ENCODE measurements at places on chromosomes 16 and 17. TPM values are rescaled to one million over a fixed set of nuclear protein-coding genes. Genes with fewer than 3 reads are reported as not detected.

DNA sequence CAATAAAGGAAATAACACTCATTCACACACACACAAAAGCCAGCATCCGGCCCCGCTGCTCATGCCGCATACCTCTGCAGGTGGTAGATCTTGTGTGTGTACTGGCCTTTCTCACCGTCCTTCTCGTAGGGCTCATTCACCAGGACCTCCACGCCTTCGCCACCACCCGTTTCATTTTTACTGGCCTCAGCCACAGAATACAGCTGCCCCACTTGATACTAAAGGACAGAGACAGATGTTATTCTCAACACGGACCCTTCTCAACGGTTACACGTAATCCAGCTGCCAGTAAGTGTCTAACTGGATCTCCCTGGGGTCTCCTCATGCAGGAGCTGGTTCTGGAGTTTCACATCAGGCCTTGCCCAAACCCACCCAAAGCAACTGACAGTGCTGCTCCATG is 9.7 kb downstream of the PITPNA start:
- no peak overlapping the region for H3K4me3 ChIP-seq
- H3K27me3 ChIP-seq: no peaks in the 10 kb centered on the region
- H3K36me3 ChIP-seq: peaks cover 49% of the 10 kb centered on the region
- no peak overlapping the region for H3K27ac ChIP-seq

- no peak overlapping the region for H3K27ac ChIP-seq
- DNase-seq: no peak
- H3K4me3 ChIP-seq: no peak overlapping the region
- no peaks in the 10 kb centered on the region for H3K36me3 ChIP-seq
These were observed 349.4 kb downstream of the SLC39A11 start for GRCh38 chr17:72743037-72743467.

DNA sequence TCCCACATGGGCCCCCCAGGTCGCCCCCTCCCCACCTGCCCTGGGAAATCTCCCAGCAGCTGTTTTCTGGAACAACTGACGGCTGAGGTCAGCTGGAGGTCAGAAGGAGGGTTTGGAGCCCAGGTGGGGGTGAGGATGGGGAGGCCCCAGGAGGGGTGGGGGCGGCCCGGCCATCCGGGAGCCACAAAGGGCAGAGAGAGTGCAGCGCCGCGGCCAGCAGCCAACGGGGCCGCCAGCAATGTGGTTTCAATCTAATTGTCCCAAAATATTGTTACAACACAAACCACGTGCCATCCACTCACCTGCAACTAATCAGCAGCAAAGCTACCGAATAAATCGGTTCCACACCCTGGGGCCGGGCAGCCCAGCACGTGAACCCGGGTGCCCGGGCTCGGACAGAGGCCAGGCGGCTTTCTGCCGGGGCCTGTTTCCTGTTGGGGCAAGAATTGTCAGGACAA is 28.3 kb upstream of the SLC38A10 start:
- no peaks in the 10 kb centered on the region for H3K4me1 ChIP-seq
- DNase-seq: no peak
- no peaks in the 10 kb centered on the region for H3K36me3 ChIP-seq
- H3K27me3 ChIP-seq: no peaks in the 10 kb centered on the region
- no peak overlapping the region for H3K27ac ChIP-seq

DNA sequence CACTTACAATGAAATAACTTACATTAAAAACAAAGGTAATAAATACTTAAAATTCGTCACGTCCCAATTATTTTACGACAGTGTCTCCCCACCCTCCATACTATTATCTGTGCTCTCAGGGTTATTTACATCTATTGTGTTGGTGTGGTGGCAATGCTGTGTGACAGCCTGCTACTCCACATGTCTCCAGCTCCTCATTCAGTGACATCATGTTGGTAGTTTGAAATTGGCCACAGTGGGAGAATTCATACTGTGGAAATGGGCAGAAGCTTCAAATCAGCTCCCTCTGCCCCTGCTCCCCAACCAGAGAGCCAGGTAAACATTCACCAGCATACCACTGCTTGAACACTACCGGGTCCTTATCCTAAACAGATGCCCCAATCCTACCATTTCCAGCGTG is 6.3 kb downstream of the TNS4 start:
- H3K4me3 ChIP-seq: no peak overlapping the region
- H3K27me3 ChIP-seq: no peaks in the 10 kb centered on the region
- H3K27ac ChIP-seq: no peak overlapping the region
- H3K4me1 ChIP-seq: peaks cover 21% of the 10 kb centered on the region
- DNase-seq: no peak
- H3K36me3 ChIP-seq: no peaks in the 10 kb centered on the region

RAC3 gene
- 9.9 TPM for total RNA-seq

DNA sequence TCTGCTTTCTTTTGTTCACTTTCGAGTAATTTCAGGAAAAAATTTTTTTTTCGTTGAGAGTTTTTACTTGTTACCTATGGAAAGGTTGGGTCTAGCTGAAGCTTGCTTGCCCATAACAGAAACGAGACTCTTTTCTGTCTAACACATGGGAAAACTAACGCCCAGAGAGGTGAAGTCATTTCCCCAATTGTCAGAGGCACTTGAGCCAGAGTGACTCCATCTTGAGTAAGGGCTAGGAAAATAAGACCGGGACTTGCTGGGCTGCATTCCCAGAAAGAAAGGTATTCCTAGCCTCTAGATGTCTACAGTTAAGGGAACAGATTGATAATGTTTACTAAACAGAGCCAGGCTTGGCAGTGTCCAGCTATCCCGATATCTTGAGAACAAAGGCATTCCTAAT is 26.8 kb downstream of the PRKCB start:
- no peak overlapping the region for H3K4me3 ChIP-seq
- DNase-seq: no peak
- no peak overlapping the region for H3K27ac ChIP-seq
- no peaks in the 10 kb centered on the region for H3K4me1 ChIP-seq

GRCh38 chr16:84675423-84675822 is 24.4 kb upstream of the USP10 start:
- H3K36me3 ChIP-seq: no peaks in the 10 kb centered on the region
- H3K27me3 ChIP-seq: no peaks in the 10 kb centered on the region
- H3K27ac ChIP-seq: no peak overlapping the region
- H3K4me3 ChIP-seq: no peak overlapping the region
- no peak for DNase-seq

RBFOX1 gene
- total RNA-seq: not detected

GRCh38 chr17:70848785-70849184 is 679.5 kb downstream of the KCNJ2 start:
- no peak overlapping the region for H3K4me3 ChIP-seq
- no peak for DNase-seq
- no peak overlapping the region for H3K27ac ChIP-seq

WFIKKN1 gene
- total RNA-seq: 0.41 TPM

GRCh38 chr17:41513168-41513547 is 5.5 kb downstream of the KRT15 start:
- H3K27me3 ChIP-seq: no peaks in the 10 kb centered on the region
- peaks cover 10% of the 10 kb centered on the region for H3K4me1 ChIP-seq
- peak; percentile 45 for DNase-seq
- no peak overlapping the region for H3K27ac ChIP-seq
- no peaks in the 10 kb centered on the region for H3K36me3 ChIP-seq
- H3K4me3 ChIP-seq: no peak overlapping the region

GRCh38 chr17:11900041-11900476 is 97.2 kb downstream of the ZNF18 start:
- H3K4me3 ChIP-seq: no peak overlapping the region
- no peak for DNase-seq
- H3K36me3 ChIP-seq: no peaks in the 10 kb centered on the region
- no peaks in the 10 kb centered on the region for H3K4me1 ChIP-seq
- no peaks in the 10 kb centered on the region for H3K27me3 ChIP-seq

SCARF1 gene
- 0.16 TPM for total RNA-seq

GRCh38 chr17:55545806-55546205 is 34.6 kb upstream of the SMIM36 start:
- H3K27ac ChIP-seq: no peak overlapping the region
- H3K4me3 ChIP-seq: no peak overlapping the region
- peaks cover 20% of the 10 kb centered on the region for H3K27me3 ChIP-seq
- H3K4me1 ChIP-seq: no peaks in the 10 kb centered on the region
- H3K36me3 ChIP-seq: no peaks in the 10 kb centered on the region

NPIPA8 gene
- not detected for total RNA-seq

GRCh38 chr16:20336955-20337354 is 9.6 kb upstream of the GP2 start:
- no peak for DNase-seq
- no peak overlapping the region for H3K27ac ChIP-seq
- H3K27me3 ChIP-seq: peaks cover 3% of the 10 kb centered on the region
- H3K4me3 ChIP-seq: no peak overlapping the region

NPIPB6 gene
- total RNA-seq: not detected

ARHGAP27 gene
- 0.53 TPM for total RNA-seq

DNA sequence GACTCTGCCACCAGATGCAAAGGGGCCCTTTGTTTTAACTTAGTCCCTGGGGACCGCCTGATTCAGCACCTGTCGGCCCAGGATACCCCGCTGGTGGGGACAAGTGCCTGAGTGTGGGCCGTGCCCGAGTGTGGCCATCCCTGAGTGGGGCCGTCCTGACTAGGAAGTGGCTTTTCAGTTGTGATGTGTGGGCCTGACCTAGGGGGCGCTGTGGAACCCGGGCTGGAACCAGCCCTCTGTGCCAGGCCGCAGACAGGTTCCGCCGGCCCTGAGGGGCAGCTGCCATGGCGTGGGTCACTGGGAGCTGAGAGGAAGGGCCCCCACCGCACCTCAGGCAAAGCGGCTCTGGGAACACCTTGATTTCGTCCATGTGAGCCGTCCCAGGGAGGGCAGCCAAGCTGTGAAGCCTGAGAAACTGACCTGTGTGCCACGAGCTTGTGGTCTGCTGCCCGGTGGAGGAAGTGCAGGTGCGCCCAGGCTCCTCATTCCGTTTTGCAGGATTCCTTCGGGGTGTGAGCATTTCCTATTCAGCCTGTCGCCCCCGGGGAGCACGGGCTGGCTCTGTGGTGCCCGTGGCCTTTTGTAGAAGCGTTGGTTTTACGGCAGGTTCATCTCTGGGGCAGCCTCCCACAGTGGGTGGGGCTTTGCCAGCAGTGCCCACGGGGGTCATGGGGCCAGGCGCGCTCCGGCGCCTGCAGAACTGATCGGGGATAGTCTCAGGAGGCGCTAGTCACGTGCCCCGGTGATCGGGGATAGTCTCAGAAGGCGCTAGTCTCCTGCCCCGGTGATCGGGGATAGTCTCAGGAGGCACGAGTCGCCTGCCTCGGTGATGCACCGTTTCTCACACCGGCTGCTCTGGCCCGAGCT is 5.3 kb downstream of the RPL13 start:
- no peak overlapping the region for H3K27ac ChIP-seq
- H3K4me3 ChIP-seq: no peak overlapping the region
- peak; percentile 46 for DNase-seq
- peaks cover 31% of the 10 kb centered on the region for H3K4me1 ChIP-seq
- peaks cover 46% of the 10 kb centered on the region for H3K36me3 ChIP-seq
- H3K27me3 ChIP-seq: 0 out of 2 replicates have a peak, but pooled peaks cover 8% of the 10 kb centered on the region

ALDOA gene
- total RNA-seq: 762 TPM

- H3K4me1 ChIP-seq: no peaks in the 10 kb centered on the region
- no peak overlapping the region for H3K27ac ChIP-seq
- DNase-seq: no peak
- no peaks in the 10 kb centered on the region for H3K27me3 ChIP-seq
- H3K36me3 ChIP-seq: no peaks in the 10 kb centered on the region
These were observed 6.8 kb upstream of the KRT12 start for GRCh38 chr17:40873801-40874200.

DNA sequence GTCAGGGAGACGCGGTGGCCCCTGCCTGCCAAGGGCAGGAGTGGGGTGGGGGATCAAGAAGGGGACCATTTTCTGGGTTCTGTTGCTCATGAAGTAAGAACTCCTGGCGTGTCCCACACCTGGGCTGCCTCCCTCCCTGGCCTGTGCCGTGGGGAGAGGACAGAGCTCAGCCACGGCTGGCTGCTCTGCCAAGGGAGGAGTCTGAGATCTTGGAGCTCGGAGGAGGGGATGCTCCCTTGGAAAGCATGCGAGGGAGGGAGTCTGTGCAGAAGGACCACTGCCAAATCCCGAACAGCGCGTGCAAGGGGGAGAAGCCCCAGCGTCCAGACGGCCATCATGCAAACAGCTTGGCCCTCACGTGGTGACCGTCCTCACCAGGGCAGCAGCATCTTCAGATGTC is 64.2 kb upstream of the ZNF469 start:
- H3K27me3 ChIP-seq: no peaks in the 10 kb centered on the region
- H3K27ac ChIP-seq: no peak overlapping the region

GRCh38 chr17:63641692-63642448 is 19.7 kb downstream of the MAP3K3 start:
- DNase-seq: no peak
- no peaks in the 10 kb centered on the region for H3K27me3 ChIP-seq
- H3K4me3 ChIP-seq: no peak overlapping the region
- H3K27ac ChIP-seq: no peak overlapping the region
- H3K36me3 ChIP-seq: peaks cover 30% of the 10 kb centered on the region

DNA sequence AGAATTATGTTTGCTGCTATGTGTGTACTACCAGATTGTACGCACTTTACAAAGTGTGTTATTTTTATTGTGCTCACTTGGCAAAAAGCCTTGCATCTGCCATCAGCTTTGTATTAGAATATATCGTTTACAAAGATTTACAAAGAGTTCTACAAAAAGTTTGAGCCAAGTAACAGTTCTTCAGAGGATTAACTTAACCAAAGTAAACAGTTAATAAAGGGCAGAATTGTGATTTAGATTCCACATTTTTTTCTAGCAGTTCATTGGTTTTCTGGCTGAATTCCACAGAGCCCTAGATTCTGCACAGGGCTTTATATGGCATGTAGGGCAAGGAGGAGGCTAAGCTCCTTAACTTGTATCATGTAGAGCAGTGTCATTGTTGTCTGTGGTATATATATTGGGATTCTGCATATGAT is 29.4 kb downstream of the UTP18 start:
- peaks cover 86% of the 10 kb centered on the region for H3K36me3 ChIP-seq
- H3K4me1 ChIP-seq: no peaks in the 10 kb centered on the region
- H3K4me3 ChIP-seq: no peak overlapping the region
- H3K27me3 ChIP-seq: no peaks in the 10 kb centered on the region

SLC52A1 gene
- total RNA-seq: not detected

DNA sequence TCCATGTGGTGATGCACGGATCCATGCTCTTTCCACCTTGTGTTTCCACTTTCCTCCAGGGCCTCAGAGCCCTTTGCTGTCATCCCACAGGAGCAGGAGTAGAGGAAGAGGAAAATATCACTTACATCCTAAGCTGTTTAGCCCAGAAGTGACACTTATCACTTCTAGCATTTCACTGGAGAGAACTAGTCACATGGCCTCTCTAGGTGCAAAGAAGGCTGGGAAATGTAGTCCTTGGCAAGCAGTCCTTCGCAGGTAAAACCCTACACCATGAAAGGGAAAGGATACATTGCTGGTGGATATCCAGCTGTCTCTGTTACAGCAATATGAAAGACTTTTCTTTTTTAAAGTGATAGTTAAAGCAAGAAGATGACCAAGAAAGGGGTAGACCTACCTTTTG is 185.9 kb downstream of the RGS9 start:
- no peak overlapping the region for H3K4me3 ChIP-seq
- no peaks in the 10 kb centered on the region for H3K4me1 ChIP-seq
- H3K36me3 ChIP-seq: no peaks in the 10 kb centered on the region
- DNase-seq: no peak
- H3K27me3 ChIP-seq: no peaks in the 10 kb centered on the region

DNA sequence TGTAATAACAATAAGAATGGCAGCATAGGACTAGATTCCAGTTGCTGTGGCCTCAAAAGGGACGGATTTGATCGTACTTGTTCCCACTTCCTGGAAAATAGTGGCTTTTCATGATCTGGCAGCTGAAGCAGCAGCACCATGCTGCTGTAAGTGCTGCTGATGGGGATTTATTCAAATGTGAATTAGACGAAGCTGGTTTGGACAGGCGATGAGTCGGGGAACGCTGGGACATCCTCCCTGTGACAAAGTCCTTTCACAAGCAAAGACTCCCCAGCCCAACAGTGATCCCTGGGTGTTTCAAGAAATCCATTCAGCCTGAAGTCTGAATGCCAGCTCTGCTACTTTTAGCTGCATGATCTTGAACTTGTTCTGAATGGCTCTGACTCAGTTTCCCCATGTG is 88.6 kb upstream of the XYLT1 start:
- H3K4me3 ChIP-seq: no peak overlapping the region
- no peaks in the 10 kb centered on the region for H3K27me3 ChIP-seq
- peaks cover 21% of the 10 kb centered on the region for H3K4me1 ChIP-seq
- no peak overlapping the region for H3K27ac ChIP-seq
- H3K36me3 ChIP-seq: no peaks in the 10 kb centered on the region
